ENCODE measurements at places on chromosomes 3 and 15.

- no peak for DNase-seq
These were observed 1.9 kb upstream of the ROPN1 start for GRCh38 chr3:123993818-123994217.

GRCh38 chr3:140296796-140297352 lies 361.9 kb downstream of the CLSTN2 start:
- no peak for DNase-seq

DNA sequence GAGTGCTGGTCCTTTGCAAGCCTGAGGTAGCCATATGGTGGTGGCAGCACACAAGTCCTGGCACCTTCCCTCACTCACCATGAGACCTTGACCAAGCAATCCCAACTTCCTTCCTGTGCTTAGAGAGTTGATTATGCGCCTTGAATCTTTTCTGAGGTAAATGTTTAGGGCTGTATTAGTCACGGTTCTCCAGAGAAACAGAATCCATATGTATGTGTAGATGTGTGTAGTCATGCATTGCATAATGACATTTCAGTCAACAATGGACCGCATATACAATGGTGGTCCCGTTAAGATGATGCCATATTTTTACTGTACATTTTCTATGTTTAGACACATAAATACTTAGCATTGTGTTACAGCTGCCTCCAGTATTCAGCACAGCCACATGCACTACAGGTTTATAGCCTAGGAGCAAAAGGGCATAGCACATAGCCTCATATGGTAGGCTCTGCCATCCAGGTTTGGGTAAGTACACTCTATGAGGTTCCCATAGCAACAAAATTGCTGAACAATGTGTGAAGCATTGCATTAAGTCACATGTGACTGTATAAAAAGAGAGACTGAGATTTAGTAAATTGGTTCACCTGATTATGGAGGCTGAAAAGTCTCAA lies 20.2 kb upstream of the NUP210 start:
- DNase-seq: no peak

GRCh38 chr15:82660378-82660777 lies 13.2 kb upstream of the CPEB1 start:
- no peak for DNase-seq

DNA sequence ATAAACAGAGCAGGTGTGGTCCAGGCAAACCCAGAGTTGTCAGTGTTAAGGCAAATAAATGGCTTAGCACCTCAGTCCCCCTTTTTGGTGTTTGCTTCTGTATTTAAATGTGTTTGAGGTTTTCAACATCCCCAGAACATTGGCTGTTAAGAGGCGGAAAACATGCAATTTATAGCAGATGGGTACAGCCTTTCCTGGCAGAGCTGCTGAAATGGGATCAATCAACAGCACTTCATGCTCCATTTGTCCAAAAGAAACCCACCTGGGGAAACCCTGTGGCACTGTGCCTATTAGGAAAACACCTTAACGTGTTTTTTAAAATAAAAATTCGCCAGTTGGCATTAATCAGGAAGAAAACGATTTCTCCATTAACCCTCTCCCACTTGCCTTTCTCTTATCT lies 135.4 kb downstream of the MCTP2 start:
- DNase-seq: no peak

GRCh38 chr3:77370413-77370812 lies 330.5 kb downstream of the ROBO2 start:
- DNase-seq: no peak
